CD4-positive, alpha-beta T cell treated with Interferon alpha-2 for 1 hour (primary cell): ENCODE measurements at places on chromosomes 6 and 20.

DNA sequence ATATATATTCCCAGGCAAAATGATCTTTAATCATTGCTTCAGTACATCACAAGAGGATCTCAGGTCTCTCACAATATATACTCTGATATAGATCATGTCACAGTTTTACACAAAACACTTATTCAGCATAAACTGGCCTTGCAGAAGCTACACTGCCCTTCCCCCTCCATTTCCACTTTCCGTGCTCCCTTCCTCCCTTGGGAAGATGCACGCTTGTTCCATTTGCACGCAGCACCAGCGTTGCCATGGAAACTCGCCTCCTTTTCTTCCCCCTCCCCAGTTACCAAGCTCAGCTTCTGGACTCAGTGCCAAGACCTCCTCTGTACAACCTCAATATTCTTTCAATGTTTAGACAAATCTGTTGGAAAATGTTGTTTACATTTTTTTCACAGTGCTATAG is 154.6 kb downstream of the RFPL4B start:
- no peak for DNase-seq

- no peak for DNase-seq
These were observed 43.1 kb downstream of the SLX4IP start for GRCh38 chr20:10478205-10478604.

DNA sequence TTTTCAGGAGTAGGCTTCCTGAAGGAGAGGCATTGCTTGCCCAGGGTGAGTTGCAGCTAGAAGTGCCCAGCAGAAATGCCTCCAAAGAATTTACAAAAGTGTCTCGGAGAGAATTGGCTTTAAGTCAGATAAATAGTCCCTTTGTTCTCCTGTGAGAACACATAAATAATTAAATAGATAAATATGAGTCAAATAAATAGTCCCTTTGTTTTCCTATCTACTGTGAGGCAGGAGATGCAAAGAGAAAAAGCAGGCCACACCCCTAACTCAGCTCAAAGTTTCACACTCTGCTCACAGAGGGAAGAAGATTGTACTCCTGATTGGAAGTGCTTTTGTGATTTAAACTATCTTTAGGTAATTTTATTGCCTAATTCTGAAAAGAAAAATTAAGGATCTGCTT is 180.7 kb upstream of the PRSS16 start:
- no peak for DNase-seq

- DNase-seq, result no peak
These were observed 58.2 kb downstream of the IGF2R start for GRCh38 chr6:160027076-160027475.

DNA sequence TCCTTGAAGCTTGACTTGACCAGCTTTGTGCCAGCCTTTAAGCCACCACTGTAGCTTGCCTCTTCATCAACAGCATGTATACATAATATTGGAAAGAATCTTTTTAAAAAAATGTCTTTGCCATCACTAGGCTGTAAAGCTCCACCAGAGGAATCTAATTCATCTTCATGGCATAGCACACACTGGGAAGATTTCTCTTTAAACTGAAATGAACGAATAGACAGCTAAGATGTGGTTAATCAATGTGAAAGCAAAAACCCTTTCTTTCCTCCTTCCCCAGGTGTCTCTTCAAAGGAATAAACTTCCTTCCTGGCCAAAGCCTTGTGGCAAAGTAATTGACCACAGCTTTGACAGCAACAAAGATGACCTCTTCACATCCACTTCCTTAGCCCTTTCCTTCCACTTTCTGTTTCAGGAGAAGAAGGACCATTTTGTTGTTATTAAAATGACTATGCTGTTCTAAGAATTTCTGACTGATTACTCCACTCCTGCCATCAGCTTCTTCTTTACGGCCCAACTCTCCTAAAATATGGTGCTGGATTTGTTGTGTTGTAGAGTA is 428.7 kb upstream of the SOX4 start:
- no peak for DNase-seq

- DNase-seq, result no peak
These were observed 125.8 kb downstream of the DLL1 start for GRCh38 chr6:170165085-170165470.

DNA sequence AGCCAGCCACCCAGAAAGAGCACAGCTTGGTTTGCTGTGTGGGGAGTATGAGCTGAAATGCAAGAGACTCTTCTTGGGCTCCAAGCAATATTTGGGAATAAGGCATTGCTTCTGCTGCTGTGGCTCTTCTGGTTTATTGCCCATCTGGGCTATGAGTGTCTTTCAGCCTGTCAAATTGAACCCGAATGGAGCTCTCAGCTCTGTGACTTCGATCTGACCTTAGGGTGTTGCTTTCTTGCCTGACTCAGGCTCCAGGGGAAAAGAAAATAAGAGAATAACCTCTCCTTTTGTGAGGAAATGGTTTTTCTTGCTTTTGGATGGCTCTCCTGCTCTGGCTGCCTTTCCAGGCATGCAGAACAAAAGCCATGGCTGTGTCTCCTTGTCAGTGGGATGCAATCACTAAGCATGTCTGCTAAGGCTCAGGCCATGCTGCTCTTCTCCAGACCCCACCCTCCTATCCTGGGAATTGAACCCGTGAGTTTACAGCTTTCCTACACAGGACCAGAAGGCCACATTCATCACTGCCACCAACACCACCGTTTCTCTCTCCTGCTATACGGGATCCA is 169.4 kb upstream of the JAG1 start:
- DNase-seq, result no peak

DNA sequence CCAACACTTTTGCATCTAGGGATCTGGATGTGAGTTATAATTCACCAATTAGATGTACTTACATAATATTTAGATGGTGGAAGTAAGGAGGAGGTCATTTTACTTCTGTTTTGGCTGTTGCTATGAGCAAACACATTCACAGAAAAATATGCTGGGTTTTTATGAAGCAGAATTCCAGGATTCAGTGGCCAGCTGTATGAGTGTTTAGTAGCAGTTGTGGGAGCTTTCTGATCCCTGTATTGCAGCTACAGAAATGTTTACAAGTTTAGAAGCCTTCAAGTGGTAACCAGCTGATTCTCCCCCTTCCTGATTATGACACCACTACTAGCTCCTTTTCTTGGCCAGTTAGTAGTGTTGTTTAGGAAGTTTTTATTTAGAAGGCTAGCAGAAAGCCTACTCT is 177.0 kb downstream of the TENT5A start:
- no peak for DNase-seq

DNA sequence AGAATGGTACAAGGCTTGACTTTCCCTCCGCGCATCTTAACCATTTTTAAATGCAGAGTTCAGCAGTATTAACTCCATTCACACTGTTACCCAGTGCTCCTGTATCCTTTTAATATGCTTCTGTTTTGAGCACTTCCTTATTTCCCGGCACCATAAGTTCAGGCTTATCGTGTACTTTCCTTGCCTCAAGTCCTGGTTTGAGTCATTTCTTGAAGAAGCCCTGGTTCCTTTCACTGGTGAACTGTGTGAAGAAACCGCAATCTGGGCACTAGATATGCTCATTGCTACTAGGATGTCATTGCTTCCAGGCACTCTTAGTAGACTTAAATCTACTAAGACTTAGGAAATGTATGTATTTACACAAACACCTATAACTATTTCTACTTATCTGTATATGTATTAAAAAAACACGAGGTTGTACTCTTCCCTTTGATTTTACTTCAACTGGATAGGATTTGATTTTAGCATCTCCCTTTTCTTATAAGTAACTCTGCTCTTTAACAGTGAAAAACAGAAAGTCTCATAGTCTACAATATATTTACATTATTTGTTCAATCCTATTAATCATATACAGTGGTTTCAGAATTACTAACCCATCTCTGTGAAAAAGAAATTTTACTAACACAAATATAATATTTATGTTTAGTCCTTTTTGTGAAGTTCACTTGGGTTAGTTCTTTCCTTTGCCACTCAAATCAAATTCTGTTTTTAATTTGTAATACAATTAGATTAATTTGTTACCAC is 135.5 kb downstream of the CDKAL1 start:
- DNase-seq, result no peak

DNA sequence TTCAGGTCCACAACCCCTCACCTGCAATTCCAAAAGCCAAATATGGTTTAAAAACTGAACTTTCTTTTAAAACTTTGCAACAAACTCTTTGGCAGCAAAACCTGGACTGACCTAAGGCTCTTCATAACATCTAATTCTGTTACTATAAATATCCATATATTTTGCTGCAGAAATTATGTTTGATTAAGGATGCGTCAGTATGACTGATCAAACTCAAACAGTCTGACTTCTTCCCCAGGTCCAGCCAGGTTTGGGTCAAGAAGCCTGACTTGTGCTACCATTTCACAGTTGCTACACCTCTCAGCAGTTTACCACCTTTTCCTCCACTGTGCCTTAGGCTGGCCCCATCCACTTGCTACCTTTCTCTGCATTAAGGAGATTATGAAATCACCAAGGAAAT is 127.0 kb upstream of the DUSP22 start:
- DNase-seq, result no peak

DNA sequence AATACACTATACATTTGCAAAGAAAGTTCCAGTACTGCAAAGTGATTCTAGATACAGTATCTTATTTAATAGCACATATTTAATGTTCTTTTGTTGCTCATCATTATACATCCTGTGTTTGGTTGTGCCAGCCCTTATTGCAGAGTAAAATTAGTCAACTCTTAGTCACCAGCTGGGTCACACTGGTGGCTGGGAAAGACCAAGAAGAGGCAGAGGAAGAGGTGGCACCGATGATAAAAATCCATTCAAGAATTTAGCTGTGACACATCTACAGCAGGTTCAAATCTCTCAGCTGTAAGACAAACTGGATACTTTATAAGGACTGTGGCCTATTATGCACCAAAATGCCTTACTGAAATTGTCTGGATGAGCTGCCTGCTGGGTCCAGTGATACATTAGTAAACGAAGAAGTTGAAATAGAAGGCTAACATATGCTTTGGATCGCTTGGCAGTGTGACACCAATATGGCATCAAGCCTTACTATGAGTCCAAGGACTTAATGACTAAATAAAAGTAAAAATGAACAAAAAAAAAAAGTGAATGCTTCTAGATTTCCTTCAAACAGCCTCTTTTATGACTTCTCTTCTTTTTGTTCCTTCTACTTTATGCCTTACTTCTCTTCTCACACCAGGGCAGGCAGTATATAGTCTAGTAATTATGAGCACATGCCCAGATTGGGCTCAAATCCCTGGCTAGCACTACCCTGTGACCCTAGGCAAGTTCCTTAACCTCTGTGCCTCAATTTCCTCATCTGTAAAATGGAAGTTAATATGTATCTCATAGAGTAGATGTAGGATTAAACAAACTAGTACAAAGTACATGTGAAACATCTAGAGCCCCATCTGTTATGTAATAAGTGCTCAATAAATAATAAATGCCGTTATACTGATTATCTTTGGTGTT is 29.4 kb upstream of the RNF8 start:
- DNase-seq, result no peak

GRCh38 chr20:48096957-48097890 is 311.9 kb upstream of the SULF2 start:
- DNase-seq, result no peak

DNA sequence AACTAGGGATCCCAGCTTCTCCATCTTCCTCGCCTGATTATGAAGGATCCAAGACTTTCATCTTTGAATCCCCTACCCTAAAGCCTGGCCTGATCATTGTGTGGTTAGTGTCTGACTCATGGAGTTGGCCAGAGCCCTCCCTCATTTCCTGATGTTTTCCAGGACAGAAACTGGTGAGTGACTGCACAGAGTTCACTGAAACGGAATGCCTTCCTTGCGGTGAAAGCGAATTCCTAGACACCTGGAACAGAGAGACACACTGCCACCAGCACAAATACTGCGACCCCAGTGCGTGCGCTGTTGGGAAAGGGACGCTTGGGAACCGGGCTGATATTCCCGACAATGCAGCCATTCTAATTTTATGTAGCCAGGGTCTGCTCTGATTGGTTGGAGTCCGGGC is 4.0 kb downstream of the CD40 start:
- DNase-seq, result no peak

GRCh38 chr20:21360705-21361104 is 36.6 kb downstream of the NKX2-4 start:
- no peak for DNase-seq

DNA sequence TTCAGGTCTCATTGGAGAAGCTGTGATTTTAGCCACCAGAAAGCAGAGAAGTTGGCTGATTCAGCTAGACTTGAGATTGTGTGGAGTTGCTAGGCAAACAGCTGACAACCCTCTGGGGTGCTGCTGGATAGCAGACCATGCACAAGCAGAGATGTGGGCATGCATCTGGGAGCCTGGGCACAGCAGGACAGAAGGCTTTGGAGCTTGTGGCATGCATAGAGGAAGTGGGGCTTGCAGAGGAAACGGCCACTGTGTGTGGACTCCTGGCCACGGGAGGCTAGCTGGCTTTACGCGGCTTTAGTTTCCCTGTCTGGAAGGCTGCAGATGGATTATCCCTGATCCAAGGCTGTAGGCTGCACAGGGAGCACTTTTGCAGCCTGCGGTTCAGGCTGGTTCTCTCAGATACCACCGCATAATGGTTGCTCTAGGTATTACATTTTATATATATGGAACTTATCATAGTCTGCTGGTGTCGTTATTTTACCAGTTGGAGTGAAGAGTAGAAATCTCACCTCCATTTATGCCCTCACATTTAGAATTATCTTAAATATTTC is 10.4 kb downstream of the ZNF831 start:
- DNase-seq, result no peak

- no peak for DNase-seq
These were observed 85.7 kb downstream of the RFPL4B start for GRCh38 chr6:112432853-112433252.

DNA sequence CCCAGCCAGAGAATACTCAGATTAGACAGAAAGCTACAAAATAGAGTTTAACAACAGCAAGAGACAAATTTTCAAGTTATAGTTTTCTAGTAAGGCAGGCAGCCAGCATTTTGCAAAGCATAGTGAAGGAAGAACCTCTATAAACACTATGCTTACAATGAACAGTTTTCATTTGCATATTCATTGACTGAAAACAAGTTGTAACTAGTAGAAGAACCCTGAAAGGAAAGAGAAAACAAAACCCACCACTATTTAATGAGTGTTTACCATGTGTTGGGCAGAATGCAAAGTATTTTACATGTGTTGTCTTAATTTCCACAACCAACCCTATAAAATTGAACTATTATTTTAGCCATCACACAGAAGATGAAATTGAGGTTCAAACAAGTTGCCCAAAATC is 196.1 kb downstream of the UBE3D start:
- DNase-seq, result no peak

GRCh38 chr6:30317913-30318589 is 8.7 kb upstream of the TRIM39 start:
- no peak for DNase-seq

GRCh38 chr6:18664401-18664800 is 277.3 kb downstream of the RNF144B start:
- DNase-seq, result no peak

- no peak for DNase-seq
These were observed 387.1 kb upstream of the AGPAT4 start for GRCh38 chr6:161660666-161661571.
